ENCODE measurements at places on chromosomes 6 and 20.

- DNase-seq, result no peak
These were observed 23.2 kb upstream of the FAM50B start for GRCh38 chr6:3825851-3826581.

- no peak for DNase-seq
These were observed 36.0 kb upstream of the AKIRIN2 start for GRCh38 chr6:87738000-87738399.

DNA sequence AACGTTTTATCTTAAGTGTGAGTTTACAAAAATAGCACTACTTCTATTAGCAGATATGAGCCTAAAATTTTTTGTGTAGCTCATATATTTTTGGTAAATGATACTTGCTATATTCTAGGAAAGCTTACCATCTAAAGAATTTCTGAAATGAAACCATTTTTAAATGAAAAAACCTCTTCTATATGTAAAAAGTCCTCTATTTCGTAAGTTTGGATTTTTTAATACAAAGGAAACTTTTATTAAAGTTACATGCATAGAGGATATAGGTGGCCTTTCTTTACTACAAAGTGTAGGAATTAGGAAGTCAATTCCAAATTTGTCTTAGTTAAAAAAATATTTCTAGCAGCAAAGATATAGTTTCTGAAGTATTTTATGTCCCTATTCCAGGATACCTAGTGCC lies 18.8 kb downstream of the EFHC1 start:
- no peak for DNase-seq

DNA sequence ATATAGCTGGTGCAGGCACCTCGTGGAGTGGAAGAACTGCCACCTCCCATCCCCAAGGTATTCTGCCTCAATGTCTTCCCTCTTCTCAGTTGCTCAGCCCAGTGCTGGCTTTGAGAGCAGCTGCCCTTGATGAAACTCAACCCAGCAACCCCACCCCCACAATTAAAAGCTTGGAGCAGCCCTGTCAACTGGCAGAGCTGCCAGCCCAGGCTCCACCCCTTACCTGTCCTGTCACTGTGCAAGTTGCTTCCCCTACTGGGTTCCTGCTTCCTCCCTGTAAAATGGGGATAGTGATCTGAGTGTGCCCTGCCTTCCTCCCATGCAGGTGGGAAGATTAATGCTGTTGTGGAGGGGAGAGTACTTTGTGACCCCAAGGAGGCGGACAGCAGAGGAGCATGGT lies 4.5 kb downstream of the TMEM63B start:
- DNase-seq, result no peak

DNA sequence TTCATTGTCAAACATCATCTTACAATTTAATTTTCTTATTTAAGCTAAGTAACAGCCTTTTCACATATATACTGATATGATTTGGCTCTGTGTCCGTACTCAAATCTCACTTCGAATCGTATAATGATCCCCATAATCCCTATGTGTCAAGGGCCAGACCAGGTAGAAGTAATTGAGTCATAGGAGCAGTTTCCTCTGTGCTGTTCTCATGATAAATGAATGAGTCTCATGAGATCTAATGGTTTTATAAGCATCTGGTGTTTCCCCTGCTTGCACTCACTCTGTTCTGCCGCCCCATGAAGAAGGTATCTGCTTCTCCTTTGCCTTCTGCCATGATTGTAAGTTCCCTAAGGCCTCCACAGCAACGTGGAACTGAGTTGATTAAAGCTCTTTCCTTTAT lies 25.1 kb upstream of the CMTR1 start:
- no peak for DNase-seq

GRCh38 chr6:168457653-168457934 lies 16.6 kb downstream of the SMOC2 start:
- no peak for DNase-seq

DNA sequence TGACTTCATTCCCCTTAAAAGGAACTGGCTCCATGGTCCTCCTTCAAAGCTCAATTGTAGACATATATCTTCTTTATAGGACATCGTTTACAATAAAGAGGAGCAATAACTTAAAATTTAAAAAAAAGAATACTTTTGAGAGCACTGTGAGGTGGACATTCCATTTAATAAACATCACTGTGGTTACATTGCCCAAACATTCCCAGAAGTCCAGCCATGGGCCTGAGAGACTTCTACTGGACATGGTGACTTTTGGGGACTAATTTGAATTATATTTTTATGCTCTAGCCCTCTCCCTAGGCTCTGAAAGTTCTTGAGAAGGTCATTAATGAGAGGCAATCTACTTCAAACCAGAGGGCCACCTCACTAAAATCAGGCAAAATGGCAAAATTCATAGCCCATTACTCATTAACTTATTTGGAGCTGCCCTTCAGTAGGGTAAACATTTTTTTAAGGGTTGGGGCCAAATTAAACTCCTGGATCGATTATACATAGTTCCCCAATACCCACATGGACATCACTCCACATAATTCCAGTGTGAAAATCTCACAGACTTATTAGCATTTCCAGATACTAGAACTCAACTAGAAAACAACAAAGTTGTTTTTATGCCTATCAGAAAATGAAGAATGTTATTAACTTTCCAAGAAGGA lies 17.1 kb downstream of the ISM1 start:
- DNase-seq, result no peak

GRCh38 chr6:82268301-82268846 lies 20.8 kb upstream of the IBTK start:
- no peak for DNase-seq

GRCh38 chr20:36917943-36918342 lies 33.6 kb downstream of the SAMHD1 start:
- no peak for DNase-seq

DNA sequence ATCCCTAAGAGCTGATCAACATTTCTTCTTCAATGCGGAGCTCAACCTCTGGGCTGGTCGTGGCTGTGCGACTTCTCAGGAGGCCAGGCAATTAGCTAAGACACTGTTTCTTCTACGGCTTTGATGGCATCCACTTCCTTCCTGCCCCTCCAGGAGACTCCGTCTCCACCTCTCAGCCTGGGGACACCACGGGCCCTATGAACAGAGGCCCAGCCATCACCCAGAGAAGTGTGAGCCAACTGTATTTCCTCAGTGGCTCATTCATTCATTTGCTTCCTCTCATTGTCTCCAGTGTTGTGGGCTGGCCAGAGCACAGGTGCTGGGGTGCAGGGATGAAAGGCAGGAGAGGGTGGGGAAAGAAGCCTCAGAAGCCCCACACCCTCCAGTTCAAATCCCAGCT lies 51.8 kb upstream of the APCDD1L start:
- DNase-seq, result no peak

DNA sequence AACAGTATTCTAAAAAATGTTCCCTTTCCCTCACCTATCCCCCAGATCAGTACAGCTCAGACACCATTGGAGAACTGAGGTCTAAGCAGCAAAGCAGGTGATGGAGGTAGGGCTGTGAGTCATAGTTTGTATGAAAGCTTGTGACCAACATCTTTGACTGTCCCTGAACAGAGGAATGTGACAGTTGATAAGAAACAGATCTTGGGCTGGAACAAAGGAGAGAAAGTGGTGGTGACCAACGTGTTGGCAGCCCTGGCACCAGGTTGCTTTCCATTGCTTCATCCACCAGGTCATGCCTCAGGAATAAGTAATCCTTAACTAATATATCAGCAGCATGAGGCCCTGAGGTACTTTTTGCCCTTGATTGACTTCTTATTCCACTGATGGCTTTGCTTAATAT lies 19.9 kb upstream of the CRIP3 start:
- no peak for DNase-seq

DNA sequence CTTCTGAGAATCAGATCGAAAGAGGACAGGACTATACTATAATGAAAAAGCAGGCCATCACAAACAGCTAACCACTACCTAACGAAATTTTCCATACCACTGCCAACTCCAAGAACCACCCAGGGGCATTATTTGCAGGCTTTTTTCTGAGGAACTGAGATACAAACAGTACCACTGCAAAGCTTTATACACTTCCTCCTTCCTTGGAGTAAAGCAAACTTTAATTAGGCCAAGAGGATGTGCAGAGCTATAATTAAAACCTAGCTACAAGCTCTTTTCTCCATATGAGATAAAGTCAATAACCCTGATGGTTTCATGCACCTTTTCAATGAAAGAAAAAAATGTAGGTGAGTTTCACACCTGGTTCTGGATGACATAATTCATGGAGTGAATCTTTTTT lies 68.5 kb downstream of the ELOVL5 start:
- no peak for DNase-seq

- DNase-seq, result no peak
These were observed 64.8 kb upstream of the KIF25 start for GRCh38 chr6:167932468-167933276.

GRCh38 chr6:8623441-8623840 lies 188.1 kb upstream of the SLC35B3 start:
- DNase-seq, result no peak

- no peak for DNase-seq
These were observed 35.7 kb upstream of the ZMYND8 start for GRCh38 chr20:47392015-47392720.

- DNase-seq, result no peak
These were observed 39.6 kb upstream of the GFOD1 start for GRCh38 chr6:13526727-13527670.

- no peak for DNase-seq
These were observed 20.6 kb upstream of the EPB41L2 start for GRCh38 chr6:131083687-131084086.

DNA sequence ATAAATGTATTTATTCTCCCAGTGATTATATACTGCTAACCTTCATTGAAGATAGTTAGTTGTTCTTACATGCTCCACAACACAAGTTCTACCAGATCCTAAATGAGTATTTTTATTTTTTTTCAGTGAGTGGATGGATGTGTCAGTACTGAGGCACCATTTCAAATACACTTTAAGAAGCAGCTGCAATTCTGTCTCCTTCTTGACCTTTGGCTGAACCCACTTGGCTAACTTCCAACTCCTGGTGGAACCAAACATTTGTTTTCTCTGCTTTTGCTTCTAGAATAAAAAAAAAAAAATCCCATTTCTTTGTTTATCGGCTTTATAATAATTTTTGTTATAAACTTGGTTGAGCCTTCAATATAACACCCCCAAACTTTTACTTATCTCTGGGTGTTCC lies 458.3 kb upstream of the MAP3K7 start:
- no peak for DNase-seq

DNA sequence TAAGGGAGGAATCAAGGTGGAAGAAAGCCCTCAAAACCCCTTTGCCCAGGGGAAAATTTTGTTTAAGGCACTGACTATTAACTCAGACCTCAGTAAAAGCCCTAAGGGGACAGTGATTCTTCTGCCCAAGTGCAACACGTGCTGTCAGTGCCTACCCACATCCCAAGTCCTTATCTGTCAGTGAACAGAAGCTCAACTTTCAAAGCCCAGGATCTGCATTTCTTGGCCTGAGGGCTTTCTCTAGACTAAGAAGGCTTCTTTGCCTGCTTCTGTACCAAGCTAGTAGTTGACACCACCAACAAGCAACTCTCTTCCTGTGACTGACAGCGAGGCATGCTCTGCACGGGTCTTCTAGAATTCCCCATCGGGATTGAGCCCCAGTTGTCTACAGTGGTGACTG lies 416.0 kb upstream of the SPTLC3 start:
- no peak for DNase-seq

DNA sequence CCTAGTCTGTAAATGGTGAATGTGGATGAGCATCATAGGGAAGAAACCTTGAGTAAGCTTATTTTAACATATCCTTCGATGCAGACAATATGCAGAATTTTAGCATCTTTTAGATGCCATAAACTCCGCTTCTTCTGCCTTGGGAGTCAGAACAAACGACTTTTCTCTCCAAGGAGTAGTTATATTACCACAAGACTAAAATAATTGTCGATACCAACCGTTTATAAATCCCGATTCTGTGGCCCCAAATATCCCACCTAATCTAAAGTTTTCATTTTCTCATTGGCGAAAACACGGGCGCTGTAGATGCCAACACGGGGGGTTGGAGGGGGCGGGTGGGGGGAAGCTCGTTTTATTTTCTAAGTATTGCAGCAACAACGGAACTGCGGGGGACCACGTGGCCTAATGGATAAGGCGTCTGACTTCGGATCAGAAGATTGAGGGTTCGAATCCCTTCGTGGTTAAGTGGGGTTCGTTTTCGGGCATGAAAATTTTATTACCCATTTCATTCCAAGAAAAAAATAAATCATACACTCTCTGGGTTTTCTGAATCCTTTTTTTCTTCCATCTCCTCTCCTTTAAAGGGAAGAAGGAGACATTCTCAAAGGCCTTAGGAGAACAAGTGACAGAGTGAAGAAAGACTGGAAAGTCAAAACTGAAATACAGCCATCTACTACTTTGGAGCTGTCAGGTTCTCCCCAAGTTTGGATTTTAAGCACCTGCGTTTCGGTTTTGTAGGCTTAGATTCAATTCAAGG lies 65.5 kb upstream of the BTN3A2 start:
- DNase-seq, result no peak

DNA sequence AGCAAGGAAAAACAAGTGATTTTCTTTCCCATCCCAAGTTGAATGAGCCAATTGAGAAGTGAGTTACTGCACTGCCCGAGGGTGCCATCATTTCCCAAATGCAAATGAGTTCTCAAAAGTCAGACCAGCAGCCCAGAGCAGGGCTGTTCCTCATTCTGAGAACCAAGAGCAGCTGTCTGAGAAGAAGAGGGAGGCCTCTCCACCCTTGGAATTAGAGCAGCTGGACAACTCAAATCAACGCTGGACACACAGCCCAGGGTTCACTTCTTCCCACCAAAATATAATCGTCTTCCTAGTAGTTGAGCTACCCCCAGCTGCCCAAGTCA lies 4.6 kb upstream of the PREX1 start:
- no peak for DNase-seq

DNA sequence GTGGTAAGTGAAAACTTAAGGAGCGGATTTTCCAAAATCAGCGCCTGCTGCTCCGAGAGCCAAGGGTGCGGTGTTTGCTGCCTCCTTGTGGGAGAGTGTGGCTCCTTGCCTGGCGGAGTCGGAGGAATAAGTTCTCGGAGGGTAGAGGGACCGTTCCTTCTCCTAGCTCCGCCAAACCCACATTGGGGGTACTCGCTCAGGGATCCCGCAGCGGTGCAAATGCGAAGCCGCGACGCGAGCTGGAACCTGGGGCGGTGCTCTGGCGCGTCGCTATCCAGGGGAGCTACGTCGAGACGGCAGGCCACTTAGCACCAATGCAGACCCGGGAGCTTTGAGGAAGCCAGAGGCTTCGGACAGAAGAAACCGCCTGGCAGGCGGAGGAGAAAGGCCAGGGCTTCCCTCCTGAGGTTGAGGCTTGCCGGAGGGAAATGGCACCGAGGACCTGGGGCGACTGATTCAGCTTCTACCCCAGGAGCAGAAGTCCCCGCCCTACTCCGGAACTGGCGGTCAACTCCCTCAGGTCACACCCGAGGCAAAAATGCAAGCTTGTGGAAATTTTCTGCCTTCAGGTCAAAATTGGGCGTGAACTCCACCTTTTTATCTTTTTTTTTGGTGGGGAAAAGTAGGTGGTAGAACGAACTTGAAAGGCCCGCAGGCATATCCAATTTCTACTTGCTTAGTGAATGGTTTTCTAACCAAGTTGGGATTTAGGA lies 5.7 kb upstream of the DDX43 start:
- peak; percentile 42 for DNase-seq

GRCh38 chr6:37516076-37516919 lies 16.6 kb upstream of the CCDC167 start:
- DNase-seq, result peak; percentile 82

All from stimulated activated CD4-positive, alpha-beta T cell treated with anti-CD3 and anti-CD28 coated beads, Interleukin-12 subunit alpha, Interleukin-12 subunit beta, amount 100 ng/mL, for 4 hours (primary cell).